ENCODE measurements at places on chromosomes 3 and 15.

DNA sequence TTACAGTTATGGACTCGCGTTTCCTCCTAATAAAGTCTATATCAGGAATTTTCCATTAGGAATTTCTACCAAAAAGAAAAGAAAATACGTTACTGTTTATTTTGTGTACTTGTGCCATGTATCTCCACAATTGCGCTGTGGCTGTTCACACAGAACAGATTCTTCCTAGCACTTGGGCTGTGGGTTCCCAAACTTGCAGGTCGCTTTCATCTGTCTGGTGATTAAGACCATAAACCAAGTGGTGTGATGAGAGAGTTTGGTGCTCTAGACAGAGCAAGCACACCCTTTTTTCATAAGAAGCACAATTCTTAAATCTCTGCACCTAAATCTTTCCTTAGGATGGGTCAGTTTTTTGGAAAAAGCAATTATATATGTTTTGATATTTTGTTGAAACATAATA is 203.3 kb downstream of the TP63 start:
- DNase-seq, result no peak

DNA sequence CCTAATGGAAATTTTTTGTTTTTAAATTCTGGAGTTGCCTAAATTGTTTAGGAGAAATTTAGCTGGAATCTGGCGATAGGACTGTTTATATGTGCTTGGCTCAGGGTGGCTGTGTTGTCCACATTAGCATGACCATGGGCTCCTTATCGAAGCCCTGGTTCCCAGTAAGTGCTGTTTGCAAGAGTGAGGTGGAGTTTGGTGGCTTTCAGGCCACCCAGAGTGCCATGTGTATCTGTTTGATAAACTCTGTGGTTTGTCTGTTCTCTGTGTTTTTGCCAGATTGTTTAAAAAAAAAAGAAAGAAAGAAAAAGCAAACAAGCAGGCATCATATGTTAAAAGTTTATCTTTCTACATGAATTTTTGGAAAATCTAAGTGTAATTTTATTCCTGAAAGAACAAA is 51.5 kb downstream of the PLCL2 start:
- no peak for DNase-seq

GRCh38 chr3:134014270-134014669 is 15.5 kb downstream of the SLCO2A1 start:
- DNase-seq, result no peak

DNA sequence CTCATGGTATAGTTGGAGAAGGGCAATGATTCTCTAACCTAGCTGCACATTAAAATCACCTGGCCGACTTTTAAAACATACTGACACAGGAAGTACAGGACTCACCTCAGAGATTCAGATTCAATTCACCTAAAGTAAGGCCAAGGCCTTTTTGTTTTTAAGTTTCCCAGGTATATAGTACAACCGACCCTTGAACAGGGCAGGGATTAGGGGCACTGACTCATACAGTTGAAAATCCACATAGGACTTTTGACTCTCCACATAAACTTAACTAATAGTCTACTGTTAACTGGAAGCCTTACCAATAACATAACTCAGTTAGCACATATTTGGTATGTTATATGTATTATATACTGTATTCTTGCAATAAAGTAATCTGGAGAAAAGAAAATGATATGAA is 129.5 kb upstream of the ABI3BP start:
- DNase-seq, result no peak

DNA sequence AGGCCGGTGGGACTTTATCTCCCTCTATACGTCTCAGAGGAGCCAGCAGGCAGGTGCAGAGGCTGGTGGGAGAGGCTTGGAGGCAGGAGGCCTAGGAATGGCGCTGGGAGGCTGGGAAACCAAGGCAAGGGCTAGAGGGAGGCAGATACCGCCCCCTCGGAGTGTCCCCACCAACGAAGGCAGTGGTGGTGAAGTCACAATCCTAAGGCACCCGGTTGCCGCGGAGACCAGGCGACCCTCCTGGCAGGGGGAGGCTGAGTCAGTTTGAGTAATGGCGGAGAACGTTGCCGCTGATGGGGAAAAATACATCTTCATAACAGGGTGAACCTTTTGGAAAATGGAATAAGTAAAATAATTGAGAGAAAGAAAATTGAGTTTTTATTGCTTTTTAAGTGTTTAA is 29.9 kb upstream of the CACNA2D2 start:
- no peak for DNase-seq

DNA sequence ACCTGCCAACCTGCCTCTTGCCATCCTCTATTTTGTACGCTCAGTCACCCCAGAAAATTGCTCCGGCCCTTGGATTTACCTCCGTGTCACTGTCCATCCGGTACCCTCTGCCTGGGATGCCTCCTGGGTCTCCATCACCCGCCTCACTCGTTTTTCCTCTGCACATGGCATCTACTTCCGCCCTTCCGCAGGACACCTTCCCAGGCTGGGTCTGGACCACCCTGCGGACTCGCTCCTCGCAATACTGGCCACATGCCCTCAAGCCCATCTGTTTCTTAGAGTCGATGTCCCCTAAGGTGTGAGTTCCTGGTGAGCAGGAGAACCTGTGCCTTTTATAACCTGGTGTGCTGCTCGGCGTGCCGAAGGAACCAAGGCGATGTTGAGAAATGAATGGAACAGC is 58.5 kb downstream of the APBA2 start:
- no peak for DNase-seq

- no peak for DNase-seq
Observed at GRCh38 chr3:122660297-122660974, 20.2 kb upstream of the PARP14 start.

GRCh38 chr3:172302203-172302602 is 146.1 kb downstream of the GHSR start:
- DNase-seq, result no peak

Data from amygdala (tissue), 56 donors.